ENCODE measurements at places on chromosomes 3 and 15.

GRCh38 chr15:39851500-39852092, 68.5 kb downstream of the GPR176 start:
- no peak for DNase-seq

- no peak for DNase-seq
Observed at GRCh38 chr15:70090436-70091296, 7.1 kb downstream of the TLE3 start.

DNA sequence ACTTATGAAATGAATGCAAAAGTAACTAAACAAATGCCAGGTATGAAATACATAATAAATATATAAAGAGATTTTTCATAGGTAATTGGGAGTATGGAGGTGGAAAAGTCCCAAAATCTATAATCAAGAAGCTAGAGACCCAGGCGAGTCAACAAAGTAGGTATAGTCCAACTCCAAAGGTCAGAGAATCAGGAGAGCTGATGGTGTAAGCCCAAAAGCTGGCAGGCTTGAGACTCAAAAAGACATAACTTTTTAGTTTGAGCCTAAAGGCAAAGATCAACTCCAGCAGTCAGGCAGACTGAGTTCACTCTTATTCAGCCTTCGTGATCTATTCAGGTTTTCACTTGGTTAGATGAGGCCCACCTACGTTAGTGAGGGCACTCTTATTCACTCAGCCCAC, 157.4 kb upstream of the TMCO5A start:
- DNase-seq: no peak

GRCh38 chr3:74003734-74004133, 379.0 kb upstream of the PDZRN3 start:
- DNase-seq: no peak

DNA sequence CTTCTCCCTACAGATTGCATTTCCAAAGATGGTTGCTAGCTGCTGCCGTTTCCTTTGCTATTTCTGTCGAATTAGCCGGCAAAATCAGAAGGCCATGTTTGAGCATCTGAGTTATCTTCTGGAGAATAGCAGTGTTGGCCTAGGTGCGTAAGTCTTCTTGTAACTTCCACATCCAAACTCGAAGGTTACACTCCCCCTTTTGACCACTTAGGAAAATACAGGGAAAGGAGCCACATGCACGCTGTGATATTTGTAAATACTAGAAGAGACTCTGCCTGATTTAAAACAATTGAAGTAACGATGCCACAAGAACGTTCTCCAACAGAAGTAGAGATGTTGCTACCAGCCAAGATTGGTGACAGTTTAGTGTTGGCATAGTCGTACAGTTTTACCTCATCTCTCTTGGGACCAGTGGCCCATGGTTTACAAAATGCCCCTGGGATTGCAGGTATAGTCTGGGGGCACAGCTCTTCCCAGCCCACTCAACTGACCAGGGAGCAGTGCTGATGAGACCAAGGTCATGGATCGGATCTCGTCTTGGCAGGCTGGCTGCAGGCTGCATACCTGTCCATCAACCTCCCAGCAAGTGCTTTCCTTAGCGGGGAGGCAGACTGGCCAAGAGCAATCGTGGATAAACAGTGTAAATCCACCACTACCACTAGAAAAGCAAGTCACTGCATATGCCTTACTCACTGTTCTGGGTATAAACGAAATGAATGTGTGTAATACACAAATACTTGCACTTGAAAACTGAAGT, 268.4 kb upstream of the CHRM5 start:
- DNase-seq: no peak

GRCh38 chr3:129057249-129057648, 3.3 kb upstream of the GP9 start:
- DNase-seq: no peak

- no peak for DNase-seq
Observed at GRCh38 chr3:81500039-81500438, 261.4 kb downstream of the GBE1 start.

GRCh38 chr3:109952924-109953323, 615.6 kb upstream of the DPPA4 start:
- no peak for DNase-seq

- DNase-seq: no peak
Observed at GRCh38 chr15:66021496-66022162, 152.3 kb downstream of the RAB11A start.

GRCh38 chr3:119778811-119779210, 3.1 kb upstream of the NR1I2 start:
- DNase-seq: no peak

DNA sequence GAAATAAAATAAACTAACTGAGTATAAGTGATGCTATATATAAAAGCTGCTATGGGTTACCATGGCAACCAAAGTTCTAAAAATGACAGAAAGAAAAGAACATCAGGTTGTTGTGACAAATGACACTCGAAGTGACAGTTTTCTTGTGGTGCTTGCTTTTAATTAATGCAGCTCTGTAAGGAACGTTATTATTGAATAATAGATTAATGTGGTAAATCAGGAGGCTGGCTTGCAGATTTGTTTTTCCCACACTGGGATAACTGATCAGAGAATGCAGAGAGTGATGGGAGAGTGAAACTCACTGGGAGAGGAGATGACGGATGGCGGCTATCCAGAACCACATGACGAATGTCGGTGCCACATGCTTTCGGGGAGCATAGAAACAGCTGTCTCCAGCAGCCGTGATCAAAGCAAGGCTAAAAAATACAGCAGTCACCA, 207.0 kb upstream of the ATP10A start:
- DNase-seq: no peak

- DNase-seq: peak; percentile 55
Observed at GRCh38 chr15:78364233-78364632, 24.1 kb downstream of the CRABP1 start.

GRCh38 chr15:42608110-42608531, 32.7 kb downstream of the STARD9 start:
- DNase-seq: no peak

DNA sequence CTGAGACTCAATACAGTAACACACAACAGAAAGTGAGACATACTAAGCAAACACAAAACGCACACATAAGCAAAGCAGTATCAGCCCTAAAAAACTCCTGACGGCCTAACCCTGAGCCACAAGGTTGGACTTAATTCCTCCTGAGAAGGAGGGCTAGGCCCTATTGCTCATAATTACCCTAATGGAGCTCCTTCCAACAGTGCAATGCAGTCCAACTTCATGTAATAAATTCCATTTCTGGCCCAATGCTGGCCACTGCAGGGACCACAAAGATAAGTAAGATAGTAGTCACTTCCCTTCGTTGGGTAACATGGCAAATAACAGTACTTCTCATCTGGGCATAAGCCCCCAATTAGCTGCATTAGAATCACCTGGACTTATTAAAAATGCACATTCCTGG, 4.2 kb downstream of the VPS39 start:
- no peak for DNase-seq

DNA sequence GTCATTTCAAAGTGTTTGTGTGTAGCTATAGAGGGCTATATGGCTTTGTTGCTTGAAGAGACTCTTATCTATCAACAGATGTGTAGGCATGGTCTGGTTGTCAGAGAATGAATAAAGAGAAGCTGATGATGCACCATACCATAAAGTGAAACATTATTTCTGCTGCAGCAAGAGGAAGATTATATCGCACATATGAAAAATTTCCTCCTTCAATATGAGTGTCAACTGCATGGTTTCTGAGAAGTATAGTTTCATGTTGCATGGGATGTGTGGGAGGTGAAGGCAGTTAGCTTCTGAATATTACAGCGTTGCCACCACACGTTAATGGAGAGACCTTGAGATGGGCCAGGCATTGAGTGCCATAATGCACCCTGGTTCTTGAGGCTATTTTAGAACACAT, 217.9 kb downstream of the SATB1 start:
- no peak for DNase-seq

Measured in hippocampal formation (tissue), 2 donors.